ENCODE measurements at places on chromosomes 6 and 20.

- DNase-seq: no peak
Observed at GRCh38 chr6:137848672-137849071, 18.4 kb upstream of the TNFAIP3 start.

- peak; percentile 91 for DNase-seq
Observed at GRCh38 chr6:139124887-139125672, 9.8 kb upstream of the HECA start.

- no peak for DNase-seq
Observed at GRCh38 chr6:158703111-158703836, 53.4 kb downstream of the SYTL3 start.

DNA sequence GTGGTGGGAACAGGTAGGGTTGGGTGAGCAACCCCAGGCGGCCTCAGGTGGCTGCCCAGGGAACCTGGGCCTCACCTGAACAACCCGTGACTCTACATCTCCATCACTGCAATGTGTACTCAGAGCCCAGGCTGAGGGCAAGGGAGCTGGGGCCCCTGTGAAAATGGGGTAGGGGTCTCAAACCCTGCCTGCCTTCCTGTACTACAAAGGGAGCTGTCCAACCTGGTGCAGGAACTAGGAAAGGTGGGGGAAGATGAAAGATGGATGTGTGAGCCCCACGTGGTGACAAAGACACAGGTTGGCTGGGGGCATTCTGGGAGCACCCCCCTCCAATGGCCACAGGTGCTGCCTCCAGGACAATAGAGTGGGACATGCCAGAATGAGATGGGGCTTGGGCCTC, 62.1 kb upstream of the SLC2A12 start:
- DNase-seq: no peak

DNA sequence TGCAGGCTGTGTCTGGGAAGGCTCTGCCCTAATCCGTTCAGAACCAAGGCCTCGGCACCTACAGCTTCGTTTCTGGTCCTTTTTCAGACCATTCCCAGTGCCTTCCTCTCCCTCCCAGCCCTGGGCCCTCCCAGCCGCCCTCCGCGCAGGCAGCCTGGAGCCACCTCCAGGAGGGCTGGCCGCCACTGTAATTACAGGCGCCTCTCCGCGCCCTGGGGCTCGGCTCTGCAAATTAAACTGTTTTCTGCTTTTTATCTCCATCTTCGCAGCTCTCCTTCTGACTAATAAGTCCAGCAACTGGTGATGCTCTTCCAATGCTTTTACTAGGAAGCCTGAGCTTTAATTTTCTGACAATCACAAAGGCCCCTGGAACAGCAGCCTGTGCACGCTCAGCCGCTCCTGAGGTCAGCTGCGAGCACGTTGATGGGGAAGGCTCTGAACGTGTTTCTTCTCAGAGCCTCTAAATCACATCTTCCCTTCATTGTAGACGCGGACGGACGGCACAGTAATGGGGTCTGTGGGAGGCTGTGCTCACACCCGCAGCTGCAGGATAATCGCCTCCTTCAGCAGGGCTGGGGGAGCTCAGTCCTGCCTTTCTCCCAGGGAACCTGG, 194.6 kb downstream of the DLL1 start:
- DNase-seq: no peak

DNA sequence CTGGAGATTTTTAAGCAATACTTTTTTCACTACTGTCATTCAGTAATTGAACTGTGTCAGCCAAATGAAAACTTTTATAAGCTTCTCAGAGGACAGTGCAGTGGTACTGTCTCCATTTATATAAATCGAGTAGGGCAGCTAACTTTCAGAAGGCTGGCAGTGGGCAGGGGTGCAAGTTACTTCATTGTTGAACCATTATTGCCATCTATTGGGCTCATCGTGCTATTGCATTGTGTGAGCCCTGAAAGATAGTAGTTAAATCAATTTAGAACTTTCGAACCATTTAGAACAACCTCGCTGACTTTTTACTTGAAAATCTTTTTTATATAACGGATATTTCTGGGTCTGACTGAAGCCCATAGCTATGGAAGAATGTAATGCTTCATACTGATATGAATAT, 347.8 kb upstream of the PLCB4 start:
- peak; percentile 37 for DNase-seq

DNA sequence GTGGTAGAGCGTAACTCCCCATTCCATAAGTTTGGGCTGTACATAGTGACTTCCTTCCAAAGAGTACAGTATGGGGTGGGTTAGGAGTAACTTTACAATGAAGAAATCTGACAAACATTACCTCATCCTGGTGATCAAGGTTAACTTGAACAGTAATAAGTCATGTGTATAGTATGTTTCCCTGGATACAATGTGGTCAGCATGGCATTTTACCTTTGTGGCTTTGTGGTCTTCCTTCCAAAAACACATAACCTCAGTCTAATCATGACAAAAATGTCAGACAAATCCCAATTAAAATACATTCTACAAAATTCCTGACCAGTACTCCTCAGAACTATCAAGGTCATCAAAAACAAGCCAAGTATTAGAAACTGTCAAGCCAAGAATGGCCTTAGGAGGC, 225.1 kb downstream of the UBE3D start:
- DNase-seq: no peak
